ELR (cell line): ENCODE measurements at places on chromosomes 5 and 9.

DNA sequence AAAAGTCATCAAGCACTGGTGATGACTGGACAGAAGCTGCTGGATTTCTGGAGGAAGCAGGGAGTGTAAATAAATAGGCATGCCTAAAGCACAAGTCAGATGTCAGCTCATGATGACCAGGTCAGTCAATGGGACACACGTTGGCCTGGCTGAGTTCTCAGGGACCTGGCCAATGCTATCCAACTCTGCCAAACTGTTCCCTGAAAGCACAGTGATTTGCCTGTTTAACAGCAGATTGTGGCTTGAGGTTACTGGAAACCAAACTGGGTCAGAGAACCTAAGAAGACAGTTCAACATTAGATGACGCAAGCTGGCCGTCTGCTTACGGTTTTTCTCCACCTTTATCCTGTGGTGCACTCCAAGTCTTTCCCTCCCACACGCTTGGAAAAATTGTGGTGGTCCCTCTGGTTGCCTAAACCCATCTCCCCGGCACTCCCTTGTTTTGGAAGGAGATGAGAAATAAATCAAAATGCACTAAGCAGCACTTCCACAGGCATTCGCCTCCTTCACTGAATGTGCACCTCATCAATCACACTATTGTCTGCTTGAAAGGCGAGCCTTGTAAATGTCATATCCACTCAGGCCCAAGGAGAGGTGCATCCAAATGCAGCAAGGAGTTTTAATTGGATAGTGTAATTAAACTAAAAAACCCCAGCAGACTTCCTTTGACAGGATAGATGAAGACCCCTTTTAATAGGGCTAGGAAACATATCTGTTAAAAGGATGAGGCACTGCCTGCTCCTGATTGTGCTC lies 199.4 kb downstream of the GAPVD1 start:
- peak; percentile 70 for DNase-seq

- peak; percentile 3 for DNase-seq
Measured at GRCh38 chr5:168064933-168065622, 226.4 kb upstream of the WWC1 start.

DNA sequence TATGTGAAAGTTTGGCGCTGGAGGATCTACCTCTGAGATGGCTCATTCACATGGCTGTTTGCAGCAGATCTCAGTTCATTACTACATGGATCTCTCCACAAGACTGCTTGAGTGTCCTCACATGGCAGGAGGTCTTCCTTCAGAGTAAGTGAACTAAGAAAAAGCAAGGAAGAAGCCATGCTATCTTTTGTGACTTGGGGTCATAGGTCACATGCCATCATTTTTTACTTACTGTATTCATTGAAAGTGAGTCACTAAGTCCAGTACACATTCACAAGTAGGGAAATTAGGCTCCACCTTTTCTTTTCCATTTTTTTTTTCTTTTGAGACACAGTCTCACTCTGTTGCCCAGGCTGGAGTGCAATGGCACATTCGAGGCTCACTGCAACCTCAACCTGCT lies 8.7 kb upstream of the CDKN2AIPNL start:
- peak; percentile 71 for DNase-seq

DNA sequence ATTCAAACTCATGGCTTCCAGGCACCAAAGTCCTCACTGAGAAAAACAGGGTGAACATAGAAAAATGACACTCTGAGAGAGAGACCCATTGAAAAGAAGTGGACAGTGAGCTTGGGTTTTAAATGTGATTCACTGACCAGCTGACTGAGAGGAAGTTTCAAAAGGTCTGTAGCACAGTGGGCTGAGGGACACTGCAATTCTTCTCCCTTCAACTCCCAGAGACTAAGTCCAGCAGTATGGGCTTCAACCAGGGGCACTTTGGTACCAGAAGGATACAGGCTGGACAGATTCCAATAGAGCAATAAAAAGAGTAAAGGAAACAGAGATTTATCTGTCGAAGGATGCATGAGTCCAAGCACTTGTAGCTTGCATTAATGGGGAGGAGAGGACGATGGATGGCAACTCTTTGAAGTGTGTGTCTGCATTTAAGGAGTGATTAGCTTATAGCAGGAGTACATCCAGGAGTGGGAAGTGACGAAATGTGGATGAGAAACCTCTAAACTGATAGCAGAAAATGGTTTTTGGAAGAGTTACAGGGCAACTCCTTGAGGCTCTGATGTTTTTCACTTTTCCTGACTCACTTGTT lies 117.0 kb upstream of the ANKRD55 start:
- DNase-seq: no peak

DNA sequence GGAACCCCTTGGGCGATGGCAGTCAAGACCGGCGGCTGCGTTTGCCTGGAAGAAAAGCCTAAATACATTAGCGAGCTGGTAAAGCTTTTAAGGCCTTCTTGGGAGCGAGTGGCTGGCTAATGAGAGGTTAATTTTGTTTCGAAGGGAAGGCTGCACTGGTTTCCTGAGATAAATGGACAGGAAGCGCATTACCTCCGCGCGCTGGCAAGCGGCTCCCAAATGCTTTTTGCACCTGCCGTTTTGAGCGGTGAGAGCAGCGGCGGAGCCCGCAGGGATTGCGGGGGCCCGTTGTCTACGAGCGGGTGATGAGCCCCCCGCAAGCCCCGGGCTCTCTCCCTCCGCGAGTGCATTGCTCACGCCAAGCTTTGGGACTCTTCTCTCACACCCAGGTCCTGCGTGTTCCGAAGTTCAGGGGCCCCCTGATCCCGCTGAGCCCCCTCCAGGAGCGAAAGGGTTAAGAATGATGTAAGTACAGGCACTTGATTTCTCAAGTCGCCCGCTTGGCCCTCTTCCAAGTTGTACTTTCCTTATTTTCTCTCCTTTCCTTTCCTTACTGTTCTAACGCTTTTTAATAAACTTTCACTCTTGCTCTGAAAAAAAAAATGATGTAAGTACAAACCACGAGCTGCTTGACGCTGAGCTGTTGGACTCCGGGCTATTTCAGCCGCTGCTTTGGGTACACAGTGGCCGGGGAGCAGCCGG lies 3.1 kb upstream of the RGMB start:
- DNase-seq: peak; percentile 72

- peak; percentile 71 for DNase-seq
Measured at GRCh38 chr5:103428411-103428871, 134.1 kb downstream of the NUDT12 start.

GRCh38 chr9:121783521-121784507 lies 132.4 kb downstream of the DAB2IP start:
- no peak for DNase-seq

DNA sequence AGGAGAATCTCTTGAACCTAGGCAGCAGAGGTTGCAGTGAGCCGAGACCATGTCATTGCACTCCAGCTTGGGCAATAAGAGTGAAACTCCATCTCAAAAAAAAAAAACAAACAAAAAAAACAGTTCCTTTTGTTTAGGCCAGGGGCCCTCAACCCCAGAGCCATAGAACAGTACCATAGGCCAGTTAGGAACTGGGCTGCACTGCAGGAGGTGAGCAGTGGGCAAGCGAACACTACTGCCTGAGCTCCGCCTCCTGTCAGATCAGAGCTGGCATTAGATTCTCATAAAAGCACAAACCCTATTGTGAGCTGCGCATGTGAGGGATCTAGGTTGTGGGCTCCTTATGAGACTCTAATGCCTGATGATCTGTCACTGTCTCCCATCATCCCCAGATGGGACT lies 49.1 kb upstream of the SUB1 start:
- DNase-seq: no peak

DNA sequence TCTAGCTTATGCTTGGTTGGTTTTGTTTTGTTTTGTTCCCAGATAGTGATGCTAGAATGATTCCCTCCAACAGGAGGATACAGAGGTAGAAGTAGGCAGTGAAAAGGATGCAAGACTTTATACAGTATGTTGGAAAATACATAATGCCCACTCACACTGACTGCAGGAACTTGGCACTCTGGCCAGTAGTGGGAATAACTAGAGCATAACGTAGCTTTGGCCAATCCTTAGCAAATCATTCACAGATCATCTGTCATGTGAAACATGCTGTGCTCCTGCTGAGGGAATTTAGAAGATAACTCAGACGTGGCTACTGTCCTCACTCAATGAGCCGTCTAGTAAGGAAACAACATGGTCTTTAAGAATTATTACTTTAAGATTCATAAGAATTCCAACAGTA lies 13.5 kb downstream of the CFAP90 start:
- DNase-seq: no peak

DNA sequence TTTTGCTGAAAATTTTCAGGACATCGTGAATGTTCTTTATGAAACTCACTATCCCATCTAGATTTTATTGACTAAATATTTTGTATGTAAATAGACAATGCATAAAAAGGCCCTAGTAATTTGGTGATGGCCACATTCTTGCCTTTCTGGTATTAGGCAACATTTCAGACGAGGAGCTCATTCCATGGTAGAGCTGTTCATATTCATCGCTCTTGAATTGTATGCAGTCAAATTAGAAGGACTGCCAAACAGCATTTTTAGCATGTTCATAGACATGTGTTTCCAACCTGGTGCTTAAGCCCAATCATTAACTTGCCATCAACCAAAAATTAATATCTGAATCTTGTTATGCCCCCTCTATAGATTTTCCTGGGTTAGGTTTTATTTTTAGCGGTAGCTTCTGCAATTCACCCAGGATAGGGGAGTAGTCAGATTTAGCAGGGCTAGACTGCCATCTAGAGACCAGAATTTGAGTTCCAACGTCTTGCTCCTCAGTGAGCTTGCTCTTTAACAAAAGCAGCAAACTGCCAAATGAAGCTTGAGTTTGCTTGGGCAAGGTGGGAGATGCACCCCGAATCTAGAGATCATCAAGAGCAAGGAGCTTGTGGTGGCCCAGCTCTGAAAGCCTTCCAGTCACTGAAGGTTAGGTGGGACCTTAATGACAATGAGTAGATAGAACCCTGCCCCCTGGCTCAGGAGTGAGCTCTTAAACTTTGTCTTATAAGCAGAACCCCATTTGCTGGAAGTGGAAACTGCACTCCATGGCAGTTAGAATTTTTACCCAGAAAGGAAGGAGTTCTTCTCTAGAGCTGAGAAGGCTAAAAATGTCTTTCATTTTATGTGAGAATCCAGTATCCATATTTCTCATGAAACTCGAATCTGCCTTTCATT lies 456.2 kb downstream of the RASEF start:
- peak; percentile 49 for DNase-seq

DNA sequence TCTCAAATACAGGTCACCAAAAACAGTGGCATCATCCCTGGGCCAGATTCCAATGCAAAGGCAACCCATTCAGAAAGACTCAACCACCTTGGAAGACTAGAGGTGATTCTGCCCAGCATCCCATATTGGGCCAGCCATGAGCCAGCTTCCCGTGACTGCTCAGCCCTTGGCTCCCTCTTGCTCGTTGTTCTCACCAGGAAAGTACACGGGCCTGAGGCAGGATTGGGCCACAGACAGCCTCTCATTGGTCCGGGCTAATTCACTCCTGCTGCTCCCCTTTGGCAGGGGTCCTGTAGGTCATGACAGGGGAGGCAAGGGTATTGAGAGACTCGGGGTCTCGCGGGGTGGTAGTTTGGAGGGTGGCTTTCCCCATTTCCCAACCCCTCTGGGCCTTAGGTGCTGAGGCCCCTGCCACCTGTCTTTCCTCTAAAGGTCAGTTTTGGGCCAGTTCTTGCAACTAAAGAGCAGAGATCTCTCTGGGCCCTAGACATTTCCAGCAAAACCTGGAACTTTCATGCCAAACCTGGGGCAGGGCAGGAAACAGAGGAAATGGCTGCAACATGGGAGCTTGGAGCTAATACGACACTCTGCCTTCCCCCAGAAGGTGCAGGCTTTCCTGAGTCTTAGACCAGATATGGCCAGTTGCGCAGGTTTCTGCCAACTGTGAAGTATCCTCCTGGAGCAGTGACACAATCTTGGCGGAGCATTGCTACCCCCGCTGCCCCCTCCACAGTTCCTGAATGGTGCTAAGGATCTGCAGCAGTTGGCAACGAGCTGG lies 22.0 kb upstream of the FGFR4 start:
- DNase-seq: no peak

DNA sequence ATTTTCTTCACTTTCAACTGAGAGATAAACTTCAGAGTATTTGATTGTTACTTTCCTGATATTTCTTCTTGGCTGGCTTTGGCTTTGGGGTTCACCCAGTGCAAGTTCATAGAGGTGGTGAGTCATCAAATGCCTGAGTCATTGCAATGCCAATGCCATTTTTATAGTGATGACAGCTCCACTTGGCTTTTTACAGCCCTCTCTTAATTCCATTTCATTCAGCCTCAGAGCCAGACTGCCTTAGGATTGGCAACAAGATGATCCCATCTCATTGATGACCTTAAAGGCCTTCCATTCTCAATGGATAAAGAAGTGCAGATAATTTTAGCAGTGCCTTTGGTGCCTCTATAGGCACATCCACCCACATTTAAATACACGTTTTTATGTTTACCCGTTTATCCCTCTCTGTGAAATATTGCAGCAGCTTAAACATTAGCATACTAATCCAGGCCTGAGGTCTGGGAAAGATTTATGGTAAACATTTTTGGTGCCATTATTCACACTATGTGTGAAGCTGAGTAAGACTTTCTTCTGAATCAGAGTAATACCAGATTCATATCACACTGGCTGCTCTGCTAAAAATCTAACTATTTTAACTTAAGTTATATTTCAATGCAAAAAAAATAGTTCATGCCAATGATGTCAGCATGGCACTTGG lies 88.9 kb upstream of the TYRP1 start:
- DNase-seq: peak; percentile 26

DNA sequence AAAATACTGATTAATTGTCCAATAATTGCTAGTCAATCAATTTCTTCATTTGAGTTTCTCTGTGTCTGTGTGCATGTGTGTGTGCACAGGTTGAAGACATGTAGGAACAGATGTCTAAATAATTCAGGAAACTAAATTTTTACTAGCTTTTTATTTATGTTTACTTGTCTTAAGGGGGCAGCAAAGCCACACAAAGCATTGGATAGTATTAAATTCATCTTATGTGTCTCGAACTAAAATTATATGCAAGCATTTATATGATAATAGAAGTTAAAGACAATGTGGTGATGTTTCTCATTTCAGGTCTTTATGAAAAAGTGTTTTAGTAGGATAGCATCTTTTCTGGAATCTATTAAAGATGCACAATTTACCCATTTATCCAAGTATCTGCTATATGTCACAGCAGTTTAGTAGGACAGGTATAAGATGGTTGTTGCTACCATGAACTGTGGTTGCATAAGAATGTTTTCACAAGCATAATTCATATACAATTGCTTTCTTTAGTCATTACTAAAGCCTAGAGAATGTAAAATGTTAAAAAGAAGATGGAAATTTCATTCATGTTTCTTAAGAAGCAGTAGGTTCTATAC lies 784.6 kb upstream of the NUDT12 start:
- DNase-seq: peak; percentile 52

- DNase-seq: peak; percentile 60
Measured at GRCh38 chr5:69493396-69494133, 975 bp downstream of the OCLN start.

DNA sequence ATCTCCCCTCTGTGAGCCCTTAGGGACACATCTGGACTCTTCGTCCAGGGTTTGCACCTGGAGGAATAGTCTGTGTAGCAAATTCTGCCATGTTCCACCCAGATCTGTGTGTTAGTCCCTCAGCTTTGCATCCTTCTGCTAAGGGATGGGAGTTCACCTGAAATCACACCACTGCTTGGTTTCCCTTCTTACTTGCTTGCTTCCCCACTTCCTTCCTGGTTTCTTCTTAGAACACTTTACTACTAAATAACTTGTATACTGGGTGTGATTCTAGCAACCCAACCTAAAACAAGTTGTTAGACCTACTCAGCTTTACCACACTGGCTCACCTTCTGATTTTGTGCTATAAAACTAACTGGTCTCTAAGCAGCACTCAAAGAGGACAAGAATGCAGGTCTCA lies 202.6 kb upstream of the MAP3K1 start:
- DNase-seq: no peak
